ENCODE measurements at places on chromosomes 2 and 18. TPM values are rescaled to one million over a fixed set of nuclear protein-coding genes. Genes with fewer than 3 reads are reported as not detected.

LAMA3 gene
- 37.9 TPM for total RNA-seq

SCYGR4 gene
- total RNA-seq, result not detected

DNA sequence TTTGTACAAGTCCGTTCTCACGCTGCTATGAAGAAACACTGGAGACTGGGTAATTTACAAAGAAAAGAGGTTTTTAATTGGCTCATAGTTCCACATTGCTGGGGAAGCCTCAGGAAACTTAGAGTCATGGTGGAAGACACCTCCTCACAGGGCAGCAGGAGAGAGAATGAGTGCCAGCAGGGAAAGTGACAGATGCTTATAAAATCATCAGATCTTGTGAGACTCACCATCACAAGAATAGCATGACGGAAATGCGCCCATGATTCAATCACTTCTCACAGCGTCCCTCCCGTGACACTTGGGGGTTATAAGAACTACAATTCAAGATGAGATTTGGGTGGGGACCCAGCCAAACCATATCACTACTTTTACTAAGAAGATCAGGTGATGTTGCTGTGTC, 285.8 kb downstream of the TMX3 start:
- no peak overlapping the region for H3K27ac ChIP-seq
- no peaks in the 10 kb centered on the region for H3K36me3 ChIP-seq
- no peak overlapping the region for H3K4me3 ChIP-seq
- no peaks in the 10 kb centered on the region for H3K4me1 ChIP-seq
- H3K27me3 ChIP-seq, result no peaks in the 10 kb centered on the region

KCNG2 gene
- total RNA-seq, result not detected

DNA sequence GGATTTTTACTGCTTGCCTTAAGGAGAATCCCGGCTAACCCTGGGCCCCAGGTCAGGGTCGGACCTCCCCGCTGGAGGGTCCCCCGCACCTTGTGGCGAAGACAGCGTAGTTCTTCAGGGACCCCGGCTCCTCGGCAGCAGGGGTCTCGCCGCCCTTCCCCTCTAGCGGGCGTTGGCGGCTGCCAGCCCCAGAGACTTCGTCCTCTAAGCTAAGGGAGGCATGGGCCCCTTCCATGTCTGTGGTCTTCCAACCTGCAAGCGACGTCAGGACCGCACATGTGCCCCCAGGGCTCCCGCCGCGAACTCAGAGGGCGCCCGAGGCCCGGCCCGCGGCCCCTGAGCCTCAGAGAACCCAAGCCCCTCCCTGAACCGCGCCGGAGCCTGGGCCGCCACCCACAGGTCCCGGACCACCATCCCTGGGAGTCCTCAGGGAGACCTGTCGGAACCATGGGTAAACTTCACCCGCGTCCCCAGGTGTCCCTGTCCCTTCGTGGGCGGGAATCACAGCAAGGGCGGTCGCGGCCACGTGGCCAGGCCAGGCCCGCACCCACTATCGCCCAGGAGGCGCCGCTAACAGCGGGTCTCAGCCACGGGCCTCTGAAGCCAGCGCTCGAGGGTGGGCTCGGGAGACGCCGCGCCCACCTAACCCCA, 562 bp downstream of the ANKMY1 start:
- H3K27me3 ChIP-seq, result no peaks in the 10 kb centered on the region
- H3K4me1 ChIP-seq, result peaks cover 6% of the 10 kb centered on the region
- H3K36me3 ChIP-seq, result no peaks in the 10 kb centered on the region
- H3K27ac ChIP-seq, result no peak overlapping the region

GRCh38 chr18:24427484-24427883, 1.0 kb downstream of the IMPACT start:
- H3K4me3 ChIP-seq, result peak overlapping the region; percentile 61
- no peaks in the 10 kb centered on the region for H3K36me3 ChIP-seq
- H3K27ac ChIP-seq, result peak overlapping the region; percentile 93
- no peaks in the 10 kb centered on the region for H3K27me3 ChIP-seq
- H3K4me1 ChIP-seq, result no peaks in the 10 kb centered on the region

GRCh38 chr2:239947729-239948045, 77.5 kb downstream of the NDUFA10 start:
- H3K4me1 ChIP-seq, result no peaks in the 10 kb centered on the region
- H3K4me3 ChIP-seq, result no peak overlapping the region
- H3K27ac ChIP-seq, result no peak overlapping the region

CD207 gene
- total RNA-seq, result 0.16 TPM

- H3K4me3 ChIP-seq, result no peak overlapping the region
- H3K27ac ChIP-seq, result no peak overlapping the region
- H3K36me3 ChIP-seq, result no peaks in the 10 kb centered on the region
- peaks cover 6% of the 10 kb centered on the region for H3K4me1 ChIP-seq
Observed at GRCh38 chr2:113129519-113130078, 2.2 kb downstream of the IL1RN start.

DNA sequence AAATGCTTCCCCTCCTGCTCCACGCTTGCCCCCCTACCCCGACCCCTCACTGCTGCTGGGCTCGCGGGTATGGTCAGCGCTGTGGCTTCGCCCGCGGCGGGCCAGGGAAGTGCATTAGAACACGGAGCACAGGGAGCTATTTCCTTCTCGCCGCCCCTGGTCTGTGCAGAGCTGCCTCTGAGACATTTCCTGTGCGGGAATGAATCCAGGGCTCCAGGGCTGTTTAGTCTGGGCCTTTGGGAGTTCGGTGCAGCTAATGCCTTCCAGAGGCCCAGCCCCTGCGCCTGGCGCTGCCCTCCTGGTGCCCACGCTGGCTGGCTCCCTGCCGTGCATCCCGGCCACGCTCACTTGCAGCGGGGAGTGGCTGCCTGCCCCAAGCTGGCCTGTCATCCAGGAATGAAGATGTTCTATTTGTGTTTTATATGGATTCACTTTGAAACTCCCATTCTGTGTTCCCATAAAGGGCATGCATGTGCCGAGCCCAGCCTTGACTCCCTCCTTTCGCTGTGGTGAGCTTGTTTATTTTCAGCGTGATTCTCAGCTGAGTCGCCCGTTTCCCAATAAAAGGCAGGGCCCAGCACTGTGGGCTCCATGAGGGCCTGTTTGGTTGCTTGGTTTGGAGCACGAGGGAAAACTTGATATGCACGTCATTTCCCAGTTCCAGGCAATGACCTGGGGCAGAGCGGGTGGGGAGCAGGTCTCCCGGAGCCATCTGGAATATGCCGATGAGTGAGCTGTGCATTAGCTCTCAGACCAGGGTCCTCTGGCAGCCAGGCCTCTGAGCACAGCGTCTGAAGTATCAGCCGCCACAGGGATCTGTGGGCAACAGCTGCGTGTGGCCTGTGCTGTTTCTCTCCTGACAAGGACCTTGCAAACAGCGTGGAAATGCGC, 42.7 kb downstream of the SH3RF3 start:
- DNase-seq, result no peak
- H3K27ac ChIP-seq, result peak overlapping the region; percentile 17
- no peaks in the 10 kb centered on the region for H3K4me1 ChIP-seq

Data from Caco-2 (cell line).